ENCODE measurements at places on chromosomes 3 and 15.

- DNase-seq: no peak
Measured at GRCh38 chr3:184546252-184546651, 15.3 kb upstream of the EPHB3 start.

GRCh38 chr15:68310804-68311463, 33.4 kb downstream of the FEM1B start:
- no peak for DNase-seq

GRCh38 chr3:49723296-49723627, 489 bp downstream of the GMPPB start:
- no peak for DNase-seq

GRCh38 chr15:81256916-81257315, 60.2 kb downstream of the IL16 start:
- no peak for DNase-seq

- no peak for DNase-seq
Measured at GRCh38 chr15:70524470-70524869, 238.9 kb downstream of the UACA start.

- DNase-seq: no peak
Measured at GRCh38 chr3:169077394-169077906, 586.1 kb downstream of the MECOM start.

- DNase-seq: no peak
Measured at GRCh38 chr15:40937762-40938535, 8.8 kb downstream of the DLL4 start.

DNA sequence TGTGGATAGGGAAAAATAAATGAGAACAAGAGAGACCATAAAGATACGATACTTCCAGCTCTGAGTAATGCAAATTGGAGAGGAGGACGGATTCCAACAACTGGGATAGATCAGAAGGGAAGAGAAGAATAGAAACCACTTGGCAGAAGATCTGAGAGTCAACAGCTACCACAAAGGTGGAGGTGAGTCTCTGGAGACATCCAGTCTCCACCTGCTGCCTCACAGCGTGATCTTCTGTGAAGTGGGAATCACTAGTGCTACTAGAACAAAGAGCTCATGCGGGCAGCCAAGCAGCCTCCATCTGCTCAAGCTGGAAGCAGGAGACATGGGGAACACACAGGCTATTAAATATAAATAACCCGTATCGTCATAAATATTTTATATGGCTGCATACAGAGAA, 558.5 kb upstream of the CFAP20DC start:
- no peak for DNase-seq

DNA sequence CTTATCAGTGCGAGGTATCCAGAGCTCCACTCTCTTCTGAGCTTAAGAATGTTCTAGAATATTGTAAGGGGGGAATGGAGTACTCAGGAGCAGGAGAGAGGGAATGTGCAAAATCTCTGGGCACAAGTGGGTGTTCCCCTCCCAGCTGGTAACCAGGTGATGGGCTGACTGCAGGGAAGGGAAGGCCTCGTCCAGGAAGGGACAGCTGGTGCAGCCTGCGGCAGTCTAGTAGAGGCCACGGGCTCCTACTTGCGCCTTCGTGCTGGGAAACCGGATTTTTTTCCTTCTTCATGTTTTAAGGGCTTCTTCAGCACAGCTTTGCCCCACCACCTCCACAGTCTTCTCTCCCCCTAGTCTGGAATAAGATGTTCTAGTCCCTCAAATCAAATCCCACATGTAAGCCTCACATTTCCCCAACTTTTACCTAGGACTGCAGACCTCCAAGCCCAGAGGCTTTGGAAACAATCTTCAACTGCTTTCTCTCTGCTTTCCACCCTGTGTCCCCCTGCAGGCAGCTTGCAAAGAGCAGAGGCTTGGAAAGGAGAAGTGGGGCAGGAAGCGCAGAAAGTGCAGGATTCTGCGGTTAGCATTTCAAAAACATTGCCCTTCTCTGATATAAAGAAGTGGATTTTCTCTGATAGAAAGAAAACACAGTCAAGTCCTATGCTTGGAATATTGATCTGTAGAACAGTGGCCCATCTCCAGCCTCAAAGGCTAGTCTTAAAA, 11.9 kb upstream of the CGNL1 start:
- no peak for DNase-seq

DNA sequence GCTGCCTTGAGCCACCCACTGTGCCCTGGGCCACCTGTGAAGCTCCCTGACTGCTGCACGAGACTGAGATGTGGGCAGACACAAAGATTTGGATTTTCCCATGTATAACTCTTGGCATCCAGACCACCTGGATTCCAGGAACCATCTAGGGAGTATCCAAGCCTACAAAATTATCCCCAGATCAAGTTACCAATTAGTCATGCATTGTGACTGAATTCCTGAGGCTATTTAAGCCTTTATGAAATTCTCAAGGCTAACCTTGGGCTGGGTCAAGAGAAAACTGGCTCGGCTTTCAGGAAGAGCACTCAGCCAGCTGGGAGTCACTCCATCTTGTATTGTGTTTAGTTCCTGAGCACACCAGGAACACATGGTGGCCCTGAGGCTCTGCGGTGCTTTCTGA, 13.3 kb upstream of the ATP13A5 start:
- DNase-seq: peak; percentile 11

DNA sequence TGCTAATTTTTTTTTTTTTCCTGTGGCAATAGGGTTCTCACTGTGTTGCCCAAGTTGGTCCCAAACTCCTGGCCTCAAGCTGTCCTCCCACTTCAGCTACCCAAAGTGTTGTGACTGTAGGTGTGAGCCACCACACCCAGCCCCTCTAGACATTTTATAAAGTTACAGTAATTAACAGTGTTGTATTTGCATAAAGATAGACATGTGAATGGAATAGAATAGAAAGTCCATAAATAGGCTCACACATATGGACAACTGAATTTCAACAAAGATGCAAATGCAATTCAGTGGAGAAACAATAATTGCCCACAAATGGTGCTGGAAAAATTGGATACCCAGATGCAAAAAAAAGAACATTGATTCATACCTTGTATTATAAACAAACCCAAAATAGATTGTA, 39.9 kb downstream of the PLS1 start:
- DNase-seq: no peak

DNA sequence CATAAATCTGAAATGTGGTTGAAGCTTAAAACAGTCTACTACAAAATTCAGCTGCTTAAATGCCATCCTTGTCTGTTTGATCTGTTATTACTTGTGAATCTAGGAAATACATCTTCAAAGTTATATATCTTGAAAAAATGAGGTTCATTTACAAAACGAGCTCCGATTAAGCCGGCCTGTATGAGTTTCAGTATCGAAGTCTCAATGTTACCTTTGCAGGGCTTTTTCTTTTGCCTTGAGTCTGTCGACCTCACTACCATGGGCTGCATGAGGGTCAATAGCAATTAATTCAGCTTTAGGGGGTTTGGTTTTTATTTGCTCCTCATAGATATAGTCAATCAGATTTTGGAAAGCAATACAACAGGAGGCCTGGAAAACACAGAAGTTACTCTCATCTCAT, 23.2 kb downstream of the ERICH6 start:
- no peak for DNase-seq

Measured in NT2/D1 (cell line).